ENCODE measurements at places on chromosomes 13 and 19.

DNA sequence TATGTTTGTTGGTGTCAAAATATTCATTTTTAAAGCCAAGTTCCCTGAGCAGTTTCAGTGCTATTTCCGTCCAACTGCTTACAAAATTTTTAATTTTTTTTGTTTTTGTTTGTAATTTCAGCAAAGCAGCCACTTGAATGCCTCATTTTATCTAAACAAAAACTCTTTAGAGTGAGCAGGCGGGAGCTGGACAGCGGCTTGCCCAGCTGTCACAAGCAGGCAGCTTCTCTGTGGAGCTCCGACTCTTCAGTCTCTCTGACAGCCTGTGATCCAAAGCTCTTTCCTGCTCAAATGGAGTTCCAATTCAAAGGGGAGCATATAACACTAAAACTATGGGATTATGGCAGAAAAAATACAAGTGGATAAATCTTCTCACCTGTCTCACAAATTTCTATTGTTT lies 618.3 kb upstream of the PCDH20 start:
- DNase-seq = no peak

GRCh38 chr19:41657157-41657556 lies 30.3 kb upstream of the CEACAM4 start:
- peak; percentile 62 for DNase-seq

- no peak for DNase-seq
These were observed 207.4 kb downstream of the NHLRC3 start for GRCh38 chr13:39245688-39246087.

- no peak for DNase-seq
These were observed 3.2 kb downstream of the PIH1D1 start for GRCh38 chr19:49448432-49448786.

GRCh38 chr13:93687261-93687660 lies 460.7 kb downstream of the GPC6 start:
- no peak for DNase-seq

DNA sequence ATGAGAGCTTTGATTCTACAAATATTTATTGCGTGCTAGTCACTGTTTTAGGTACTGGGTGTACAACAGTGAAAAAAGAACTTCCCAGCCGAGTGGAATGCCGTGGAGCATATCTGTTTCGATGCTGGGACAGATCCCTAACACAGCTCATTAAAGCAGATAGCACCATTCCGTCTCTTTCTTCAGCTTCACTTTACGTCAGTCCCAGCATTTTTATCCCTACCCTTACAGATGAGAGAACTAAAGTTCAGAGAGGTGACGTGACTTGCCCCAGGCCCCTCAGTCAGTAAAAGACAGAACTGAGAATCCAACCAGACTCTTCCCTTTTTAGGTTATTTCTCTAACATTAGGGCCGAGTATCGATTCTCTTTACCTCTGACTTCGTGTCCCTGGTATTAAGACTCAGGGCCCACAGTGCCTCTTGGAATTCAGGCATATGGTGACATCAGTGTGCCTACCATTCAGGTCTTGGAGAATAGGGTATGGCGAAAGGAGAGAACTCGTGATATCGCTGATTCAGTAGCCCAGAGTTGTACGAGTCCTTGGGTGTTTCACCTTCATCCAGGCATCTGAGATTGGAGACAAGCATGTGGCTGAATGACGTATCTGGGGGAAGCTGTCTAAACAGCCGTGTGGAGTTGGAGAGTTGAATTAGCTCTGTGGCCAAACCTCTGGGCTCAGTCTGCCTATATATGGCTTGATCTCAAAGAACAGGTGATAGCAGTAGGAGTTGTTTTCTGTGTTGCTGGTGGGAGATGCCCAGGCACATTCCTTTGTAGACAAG lies 27.1 kb downstream of the ACTN4 start:
- DNase-seq = no peak

DNA sequence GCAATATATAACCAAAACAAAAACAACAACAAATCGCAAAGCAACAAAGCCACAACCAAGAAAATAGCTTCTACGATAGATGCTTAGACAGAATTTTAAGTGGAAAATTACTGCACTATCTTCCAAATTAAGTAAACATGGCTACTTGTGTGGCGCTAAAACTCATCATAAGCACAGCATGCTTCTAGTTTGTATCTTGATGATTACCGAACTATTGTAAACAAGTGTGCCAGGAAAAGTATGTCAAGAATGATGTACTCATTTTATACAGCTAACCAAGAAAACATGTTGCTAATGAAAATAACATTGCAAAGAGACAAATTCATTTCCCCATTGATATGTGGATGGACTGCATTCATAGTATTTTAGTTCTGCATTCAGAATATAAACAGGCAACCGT lies 271.9 kb upstream of the GPC6 start:
- no peak for DNase-seq

DNA sequence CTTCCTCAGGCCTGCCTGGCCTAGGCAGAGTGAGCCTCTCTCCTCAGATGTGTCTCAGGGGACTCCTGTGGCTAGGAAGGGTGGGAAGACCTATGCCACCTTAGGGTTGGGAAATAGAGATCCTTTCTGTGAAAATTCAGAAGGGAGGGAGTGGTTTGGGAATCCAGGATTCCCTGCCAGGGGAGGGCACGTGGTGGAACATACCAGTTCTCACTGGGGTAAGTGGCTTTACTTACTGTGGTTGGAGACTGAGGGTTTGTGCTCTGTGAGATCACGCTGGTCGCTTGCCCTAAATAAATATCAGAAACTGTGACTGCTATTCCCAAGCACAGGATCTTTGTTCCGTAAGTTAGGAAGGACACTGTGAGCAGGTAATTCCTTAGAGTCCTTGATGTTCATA lies 16.9 kb downstream of the CEACAM1 start:
- DNase-seq = no peak

GRCh38 chr13:59901191-59901590 lies 262.5 kb downstream of the DIAPH3 start:
- no peak for DNase-seq

DNA sequence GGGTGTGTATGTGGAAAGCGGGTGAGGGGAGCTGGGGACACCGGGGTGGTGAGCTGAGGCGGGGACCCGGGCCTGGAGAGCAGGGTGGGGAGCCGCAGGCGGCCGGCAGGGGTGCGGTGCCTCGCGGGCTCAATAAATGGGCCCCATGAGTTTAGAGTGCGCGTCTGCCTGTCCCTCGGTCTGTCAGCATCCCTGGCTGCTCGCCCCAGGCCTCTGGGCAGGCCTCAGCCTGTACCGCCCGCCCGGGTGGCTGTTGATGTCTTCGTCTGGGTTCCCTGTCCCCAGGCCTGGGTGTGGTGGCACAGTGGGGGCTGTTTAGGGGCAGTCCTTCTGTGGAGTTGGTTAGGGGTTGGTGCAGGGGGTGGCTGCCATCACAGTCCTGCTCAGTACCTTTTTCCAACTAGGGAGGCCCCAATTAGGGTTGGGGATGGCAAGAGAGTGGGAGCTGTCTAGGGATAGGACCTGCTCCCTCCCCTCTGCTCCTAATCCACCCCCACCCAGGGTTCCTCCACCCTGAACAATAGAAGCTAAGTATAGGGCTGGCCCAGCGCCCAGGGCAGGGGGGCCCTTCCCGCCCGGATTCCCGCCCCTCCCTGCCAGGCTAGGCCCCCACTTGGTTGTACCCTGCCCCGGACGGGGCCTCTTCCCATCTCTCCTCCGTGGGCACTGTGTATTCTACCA lies 12.2 kb downstream of the CIC start:
- no peak for DNase-seq

- no peak for DNase-seq
These were observed 485.3 kb downstream of the SLITRK6 start for GRCh38 chr13:85313761-85314503.

GRCh38 chr19:27794494-27795042 lies 1418.4 kb downstream of the UQCRFS1 start:
- no peak for DNase-seq

- DNase-seq = no peak
These were observed 16.6 kb downstream of the OLFM4 start for GRCh38 chr13:53045189-53045588.

DNA sequence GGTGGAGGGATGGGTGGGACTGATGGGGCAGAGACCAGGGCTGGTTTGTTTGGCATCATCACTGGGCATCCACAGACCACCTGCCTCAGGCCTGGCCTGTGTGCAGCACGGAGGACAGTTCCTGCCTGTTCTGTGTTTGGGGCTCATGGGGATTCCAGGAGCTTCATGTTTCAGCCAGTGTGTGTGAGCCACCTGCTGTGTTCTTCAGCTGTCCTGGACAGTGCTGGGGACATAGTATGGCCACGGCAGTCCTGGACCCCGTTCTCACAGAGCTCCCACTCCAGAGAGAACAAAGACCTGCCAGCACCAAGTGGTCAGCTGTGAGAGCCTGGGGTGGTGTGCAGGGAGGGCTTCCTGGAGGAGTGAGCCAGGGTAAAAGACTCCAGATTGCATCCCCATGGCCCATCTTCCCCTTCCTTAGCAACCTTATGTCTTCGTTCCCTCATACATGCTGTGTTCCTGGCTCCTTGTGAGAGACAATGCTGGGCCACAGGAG lies 2.0 kb upstream of the CCDC97 start:
- DNase-seq = no peak

DNA sequence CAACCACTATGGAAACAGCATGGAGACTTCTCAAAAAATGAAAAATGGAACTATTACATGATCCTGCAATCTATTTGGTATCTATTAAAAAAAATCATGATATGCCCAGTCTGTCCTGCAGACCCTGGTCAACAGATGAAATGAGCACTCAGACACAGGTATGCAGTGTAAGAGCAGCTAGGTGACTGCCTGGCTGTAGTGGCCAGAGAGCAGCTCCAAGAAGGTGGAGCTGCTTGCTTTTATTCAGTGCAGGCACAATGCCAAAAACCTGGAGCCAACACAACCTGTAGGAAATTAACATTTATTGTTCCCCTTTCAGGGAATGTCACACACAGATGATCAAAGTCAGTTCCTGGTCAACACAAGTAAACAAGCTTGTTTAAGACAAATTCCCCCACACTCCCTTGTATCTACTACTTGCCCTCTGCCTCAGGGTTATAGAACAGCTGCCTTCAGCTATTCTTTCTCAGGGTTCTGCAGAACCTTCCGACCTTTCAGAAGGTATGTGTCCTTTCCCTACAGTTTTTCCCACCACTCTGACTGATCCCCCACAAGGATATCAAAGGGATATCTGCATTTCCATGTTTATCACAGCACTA lies 933.7 kb upstream of the SLITRK5 start:
- DNase-seq = no peak

GRCh38 chr19:55594996-55595545 lies 4.2 kb downstream of the FIZ1 start:
- DNase-seq = no peak

DNA sequence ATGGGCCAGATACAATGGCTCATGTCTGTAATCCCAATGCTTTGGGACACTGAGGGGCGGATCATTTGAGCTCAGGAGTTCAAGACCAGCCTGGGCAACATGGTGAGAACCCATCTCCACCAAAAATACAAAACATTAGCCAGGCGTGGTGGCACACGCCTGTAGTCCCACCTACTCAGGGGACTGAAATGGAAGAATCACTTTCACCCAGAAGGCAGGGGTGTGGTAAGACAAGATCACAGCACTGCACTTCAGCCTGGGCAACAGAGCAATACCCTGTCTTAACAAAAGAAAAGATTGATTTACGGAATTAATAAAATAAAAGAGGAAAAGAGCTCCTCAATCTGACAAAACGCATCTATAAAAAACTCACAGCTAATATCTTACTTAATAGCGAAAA lies 22.7 kb downstream of the USP12 start:
- no peak for DNase-seq

GRCh38 chr13:30818323-30818960 lies 83.1 kb downstream of the ALOX5AP start:
- no peak for DNase-seq

GRCh38 chr19:44662691-44663385 lies 8.4 kb upstream of the CEACAM19 start:
- DNase-seq = no peak

DNA sequence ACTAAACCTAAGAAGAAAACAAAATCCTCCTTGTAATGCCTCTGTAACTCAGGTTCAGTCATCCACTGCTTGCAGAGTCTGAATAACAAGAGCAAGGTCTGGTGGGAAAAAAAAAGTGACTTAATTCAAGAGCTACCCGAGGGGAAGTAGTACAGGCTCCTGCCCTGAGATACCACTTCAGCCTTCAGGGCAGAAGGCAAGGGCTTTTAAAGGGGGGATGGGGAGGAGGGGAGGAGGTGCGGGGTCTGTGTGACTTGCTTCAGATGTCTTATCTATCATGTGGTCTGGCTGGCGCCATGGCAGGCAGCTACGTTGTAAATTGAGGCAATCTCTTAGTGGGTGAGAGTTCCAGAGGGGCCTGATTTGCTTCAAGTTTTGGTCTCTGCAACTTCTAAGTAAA lies 66.7 kb downstream of the LRRC63 start:
- DNase-seq = no peak

DNA sequence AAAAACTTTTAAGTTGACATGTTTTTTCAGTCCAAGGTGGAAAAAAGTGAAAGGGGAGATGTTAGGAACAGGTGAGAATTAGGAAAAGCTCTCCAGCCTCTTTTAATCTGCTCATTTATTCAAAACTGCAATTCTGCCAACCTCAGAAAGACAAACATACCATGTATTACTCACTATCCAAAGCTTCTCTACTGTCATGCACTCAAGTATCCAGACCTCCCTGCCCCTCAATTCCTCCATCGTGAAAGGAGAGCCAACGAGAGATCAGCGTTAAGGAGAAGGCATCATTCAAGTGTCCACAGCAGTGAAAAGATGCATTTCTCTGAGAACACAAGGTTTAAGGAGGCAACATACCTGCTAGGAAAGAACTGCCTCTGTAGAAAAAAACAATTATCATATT lies 24.5 kb downstream of the DIAPH3 start:
- DNase-seq = no peak

- no peak for DNase-seq
These were observed 66.1 kb upstream of the C1QTNF9 start for GRCh38 chr13:24243302-24243701.

GRCh38 chr19:19537075-19538048 lies 703 bp upstream of the CILP2 start:
- DNase-seq = no peak

DNA sequence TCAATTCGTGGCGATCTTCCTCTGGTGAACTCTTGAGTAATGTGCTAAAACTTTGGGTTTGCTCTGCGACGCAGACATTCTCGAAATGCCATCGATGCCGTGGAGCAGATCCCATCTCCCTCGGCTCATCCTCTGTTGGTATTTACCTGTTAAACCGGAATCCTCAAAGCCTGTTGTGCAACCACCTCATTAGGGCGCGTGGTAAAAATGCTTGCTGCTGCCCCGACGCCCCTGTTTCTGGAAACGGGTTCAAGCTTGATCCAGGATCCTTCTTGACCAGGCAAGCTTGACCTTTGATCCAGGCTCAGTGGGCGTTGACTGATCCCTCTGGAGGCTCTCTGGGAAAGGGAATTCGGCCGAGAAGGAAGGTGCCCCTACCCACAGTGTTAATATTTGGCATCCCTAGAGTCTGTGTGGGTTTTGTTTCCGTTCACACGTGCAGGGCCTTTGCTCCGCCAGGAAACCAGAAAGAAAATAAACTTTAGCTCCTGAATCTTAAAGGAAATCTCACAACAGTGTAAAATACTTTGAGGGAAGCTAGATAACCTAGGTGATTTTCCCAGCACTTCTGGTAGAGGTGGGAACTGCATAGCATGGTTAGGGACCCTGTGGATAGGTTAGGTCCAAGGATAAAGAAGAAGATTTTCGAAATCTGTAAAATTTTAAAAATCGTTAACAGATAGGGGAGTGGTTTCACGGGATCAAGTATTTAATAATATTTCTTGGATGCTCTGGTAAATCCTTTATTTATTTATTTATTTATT lies 1.1 kb downstream of the LSM14A start:
- DNase-seq = peak; percentile 41
